ENCODE measurements at places on chromosomes 1 and 21.

- no peak for DNase-seq
Measured at GRCh38 chr21:41136286-41136685, 31.7 kb upstream of the BACE2 start.

- DNase-seq, result peak; percentile 48
Measured at GRCh38 chr21:35026153-35026500, 23.0 kb downstream of the RUNX1 start.

GRCh38 chr1:51863384-51863783 lies 15.1 kb downstream of the NRDC start:
- no peak for DNase-seq

GRCh38 chr1:20224546-20224945 lies 38.2 kb upstream of the PLA2G2C start:
- DNase-seq, result no peak

DNA sequence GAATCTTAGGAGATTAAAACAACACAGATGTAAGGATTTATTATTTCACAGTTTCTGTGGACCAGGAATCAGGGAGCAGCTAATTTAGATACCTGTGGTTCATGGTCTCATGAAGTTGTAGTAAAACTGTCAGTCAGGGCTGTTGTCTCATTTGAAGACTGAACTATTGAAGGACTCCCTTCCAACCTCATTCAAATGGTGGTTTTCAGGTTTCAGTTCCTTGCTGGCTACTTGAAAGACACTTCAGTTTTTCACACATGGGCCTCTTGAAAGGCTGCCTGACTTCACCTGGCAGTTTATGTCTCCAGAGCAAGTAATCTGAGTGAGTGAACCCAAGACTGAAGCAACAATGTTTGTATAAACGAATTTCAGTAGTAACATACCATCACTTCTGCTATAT lies 915.9 kb downstream of the PLA2G4A start:
- DNase-seq, result no peak

DNA sequence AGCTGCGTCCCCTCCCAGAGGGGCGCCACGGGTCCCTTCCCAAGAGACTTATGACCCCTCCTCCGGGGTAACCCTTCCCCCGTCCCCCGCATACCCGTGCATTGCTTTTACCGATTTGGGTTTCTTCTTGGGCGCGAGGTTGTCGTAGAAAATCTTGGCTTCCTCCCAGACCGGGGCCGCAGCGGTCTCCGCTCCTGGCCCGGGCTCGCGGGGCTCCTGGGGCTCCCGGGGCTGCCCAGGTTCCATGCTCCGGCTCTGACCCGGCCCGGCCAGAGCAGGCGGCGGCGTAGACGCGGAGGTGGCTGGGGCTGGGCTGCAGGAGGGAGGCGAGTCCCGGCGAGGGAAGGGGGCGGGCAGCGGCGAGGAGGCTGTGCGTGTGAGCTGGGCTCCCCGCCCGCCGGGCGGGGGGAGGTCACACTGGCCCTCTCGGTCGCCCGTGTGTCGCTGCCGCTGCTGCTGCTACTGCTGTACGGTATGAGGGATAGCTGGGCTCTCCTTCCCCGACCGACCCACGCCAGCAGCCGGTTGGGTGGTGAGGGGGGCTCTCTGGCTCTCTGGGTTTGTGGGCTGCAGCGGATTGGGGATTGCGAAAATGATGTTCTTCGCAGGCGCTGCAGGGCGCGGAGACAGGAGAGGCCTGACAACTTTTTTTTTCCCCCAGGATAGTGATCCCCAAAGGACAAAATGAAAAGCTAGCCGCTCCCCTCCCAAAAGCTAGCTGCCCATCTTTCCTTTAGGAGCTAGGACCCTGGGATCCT lies at the start of gene NT5C1A:
TSS of gene NT5C1A (minus strand) at position 315 of the 758 bp plus-strand sequence. CDS start at position 246, 69 bp downstream.
- no peak for DNase-seq

GRCh38 chr21:42222821-42223390 lies 4.0 kb downstream of the ABCG1 start:
- no peak for DNase-seq

DNA sequence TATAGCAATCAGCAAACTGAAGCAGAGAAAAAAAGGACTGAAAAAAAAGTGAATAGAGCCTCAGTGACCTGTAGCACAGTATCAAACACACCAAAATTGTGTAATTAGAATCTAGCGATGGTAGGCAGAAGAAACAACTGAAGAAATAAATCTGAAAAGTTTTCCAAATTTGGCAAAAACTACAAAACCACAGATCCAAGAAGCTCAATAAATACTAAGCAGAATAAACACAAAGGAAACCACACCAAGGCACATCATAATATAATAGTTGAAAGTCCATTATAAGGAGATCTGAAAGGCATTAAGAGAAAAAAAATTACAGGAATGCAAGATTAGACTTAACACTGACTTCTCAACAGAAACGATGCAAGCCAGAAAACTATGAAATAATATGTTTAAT lies 7.1 kb upstream of the IL12RB2 start:
- DNase-seq, result no peak

- peak; percentile 15 for DNase-seq
Measured at GRCh38 chr1:36731226-36732014, 248.7 kb upstream of the CSF3R start.

- DNase-seq, result no peak
Measured at GRCh38 chr1:151175041-151175741, 590 bp downstream of the TMOD4 start.

DNA sequence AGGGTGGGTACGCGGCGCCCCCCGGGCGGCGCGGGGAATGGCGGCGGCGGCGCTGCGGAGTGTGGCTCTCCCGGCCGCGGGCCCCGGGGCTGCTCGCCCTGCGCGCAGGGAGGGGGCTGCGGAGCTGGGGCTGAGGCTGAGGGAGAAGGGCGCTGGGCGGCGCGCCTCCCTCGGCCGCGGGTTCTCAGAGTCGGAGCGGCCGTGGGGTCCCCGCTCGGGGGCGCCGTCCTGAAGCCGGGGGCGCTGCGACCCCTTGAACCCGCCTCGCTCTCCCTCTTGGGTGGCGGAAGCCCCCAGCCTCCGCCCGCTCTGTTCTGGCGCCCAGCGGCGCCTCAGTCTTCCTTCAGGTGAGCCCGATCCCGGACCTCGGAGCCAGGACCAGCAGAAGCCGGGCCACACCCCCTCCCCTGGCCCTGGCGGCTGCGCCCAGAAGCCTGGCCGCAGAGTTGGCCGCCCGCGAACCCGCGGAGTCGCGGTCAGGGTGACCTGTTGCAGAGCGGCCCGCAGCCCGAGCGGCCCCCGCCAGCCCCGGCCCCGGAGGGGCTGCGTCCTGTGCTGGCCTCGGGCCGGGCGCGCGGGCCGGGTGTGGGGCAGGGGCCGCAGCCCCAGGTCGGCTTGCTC lies 532 bp downstream of the RALGPS2 start:
- peak; percentile 54 for DNase-seq

Measured in hematopoietic multipotent progenitor cell treated with erythropoietin and hydrocortisone succinate and interleukin-3 and kit ligand, for 6 days (in vitro differentiated cells).